ENCODE measurements at places on chromosomes 7 and 10.

DNA sequence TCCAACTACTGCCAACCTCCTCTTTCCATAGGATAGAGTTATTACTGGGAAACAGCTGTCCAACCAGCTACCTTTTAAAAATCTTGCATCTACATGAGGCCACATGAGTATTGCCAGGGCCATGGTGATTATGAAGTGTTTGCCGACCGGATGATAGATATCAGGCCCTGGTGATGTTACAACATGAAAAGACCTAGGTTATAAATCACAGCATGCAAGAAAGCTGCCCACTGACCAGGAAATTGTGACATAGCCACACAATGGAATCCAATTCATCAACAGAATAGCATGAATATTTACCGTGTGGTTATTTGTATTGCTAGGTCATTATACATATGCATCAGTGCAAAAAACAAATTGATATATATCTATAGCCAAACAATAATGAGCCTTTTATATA is 517.0 kb downstream of the INHBA start:
- no peak for DNase-seq

DNA sequence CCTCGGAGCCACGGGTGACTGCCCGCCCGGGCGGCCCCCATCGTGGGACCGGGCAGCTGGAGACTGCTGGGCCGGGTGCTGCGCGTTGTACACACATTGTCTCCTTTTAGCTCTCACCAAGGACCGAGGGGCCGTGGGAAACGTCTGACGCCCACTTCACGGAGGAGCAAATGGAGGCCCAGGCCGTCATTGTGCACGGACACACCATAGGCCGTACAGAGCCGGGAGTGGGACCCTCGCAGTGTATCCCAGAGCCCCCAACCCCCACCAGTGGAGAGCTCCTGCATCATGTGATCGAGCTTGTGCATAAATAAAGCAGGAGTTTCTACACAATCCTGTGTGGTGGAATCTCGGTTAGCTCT is 722 bp downstream of the DENND10 start:
- DNase-seq, result no peak

DNA sequence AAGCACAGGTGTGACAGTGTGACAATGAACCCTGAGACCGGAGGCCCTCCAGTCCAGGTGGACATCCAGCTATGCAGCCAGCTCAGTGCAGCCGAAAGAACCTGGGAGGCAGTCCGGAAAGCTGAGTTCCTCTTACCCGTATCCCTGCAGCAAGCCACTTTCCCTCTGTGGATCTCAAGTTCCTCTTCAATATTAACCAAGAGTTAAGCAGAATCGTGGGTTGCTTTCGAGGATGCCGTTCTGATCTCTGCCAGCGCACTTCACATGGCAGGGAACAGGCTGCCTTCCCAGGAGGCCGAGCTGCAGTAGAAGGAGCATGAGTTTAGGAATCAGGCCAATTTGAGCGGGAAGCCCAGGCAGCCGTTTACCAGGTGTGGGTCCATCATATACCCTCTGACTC is 591.6 kb downstream of the SDK1 start:
- no peak for DNase-seq

GRCh38 chr10:80356989-80357850 is 639 bp downstream of the DYDC2 start:
- no peak for DNase-seq
